ENCODE measurements at places on chromosomes 6 and 20. TPM values are rescaled to one million over a fixed set of nuclear protein-coding genes. Genes with fewer than 3 reads are reported as not detected.

SUMO4 gene
- total RNA-seq: 2.4 TPM

WFDC6 gene
- total RNA-seq: not detected

FBXO30 gene
- 92.9 TPM for total RNA-seq

GABRR2 gene
- total RNA-seq: under 0.01 TPM

- no peak for DNase-seq
Measured at GRCh38 chr6:163333701-163334663, 80.5 kb upstream of the QKI start.

DNA sequence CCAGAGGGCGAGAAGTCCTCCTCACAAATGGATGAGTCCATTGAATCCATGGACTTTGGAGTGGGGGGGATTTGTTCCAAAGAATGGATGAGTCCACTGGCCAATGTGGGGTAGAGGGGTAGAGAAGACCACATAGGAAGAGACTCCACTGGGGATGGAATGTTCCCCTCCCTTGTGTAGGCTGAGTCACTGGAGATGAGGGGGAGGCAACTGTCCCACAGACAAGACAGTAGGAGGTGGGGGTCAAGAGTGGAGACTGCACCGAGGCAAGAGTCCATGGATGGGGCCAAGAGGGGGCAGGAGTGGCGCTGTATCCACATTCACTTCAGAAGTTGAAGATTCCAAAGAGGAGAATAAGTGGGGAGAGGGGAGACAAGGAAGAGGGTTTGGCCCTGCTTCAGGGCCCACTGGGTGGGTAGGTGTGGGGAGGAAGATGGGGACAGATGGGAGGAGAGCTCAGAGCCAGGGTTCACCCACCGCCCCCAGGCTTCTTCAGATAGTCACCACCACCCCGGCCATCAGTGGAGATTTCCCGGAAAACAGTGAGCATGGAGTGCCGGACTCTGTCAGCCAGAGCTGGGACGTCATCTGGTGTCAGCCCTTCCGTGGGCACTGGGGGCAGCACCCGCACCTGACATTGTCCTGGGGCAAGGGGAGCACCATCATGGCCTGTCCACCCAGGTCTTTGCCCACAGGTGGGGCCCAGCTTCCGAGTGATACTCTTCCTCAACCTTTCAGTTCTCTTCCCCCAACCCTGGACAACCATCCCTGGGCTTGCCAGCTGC lies 4.6 kb downstream of the EGFL8 start:
- DNase-seq: no peak

DNA sequence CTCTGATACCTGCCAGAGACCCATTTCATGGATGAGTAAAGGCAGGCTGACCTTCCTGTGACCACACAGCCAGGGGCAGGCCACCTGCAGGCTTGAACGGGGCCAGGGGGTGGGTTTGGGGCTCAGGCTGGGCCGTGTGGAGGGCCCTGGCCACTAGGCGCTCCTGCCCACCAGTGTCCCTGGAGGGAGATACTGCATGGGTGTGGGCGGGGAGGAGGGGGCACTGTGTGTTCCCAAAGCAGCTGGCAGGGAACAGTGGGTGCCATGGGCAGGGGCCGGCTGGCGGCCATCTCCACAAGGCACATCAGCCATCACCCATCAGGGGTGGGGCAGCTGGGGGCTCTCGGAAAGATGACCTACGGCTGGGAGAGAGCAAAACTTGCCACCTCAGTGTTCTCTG lies 15.4 kb downstream of the SRC start:
- no peak for DNase-seq

- DNase-seq: no peak
Measured at GRCh38 chr6:34922177-34922663, 33.2 kb downstream of the ANKS1A start.

DNA sequence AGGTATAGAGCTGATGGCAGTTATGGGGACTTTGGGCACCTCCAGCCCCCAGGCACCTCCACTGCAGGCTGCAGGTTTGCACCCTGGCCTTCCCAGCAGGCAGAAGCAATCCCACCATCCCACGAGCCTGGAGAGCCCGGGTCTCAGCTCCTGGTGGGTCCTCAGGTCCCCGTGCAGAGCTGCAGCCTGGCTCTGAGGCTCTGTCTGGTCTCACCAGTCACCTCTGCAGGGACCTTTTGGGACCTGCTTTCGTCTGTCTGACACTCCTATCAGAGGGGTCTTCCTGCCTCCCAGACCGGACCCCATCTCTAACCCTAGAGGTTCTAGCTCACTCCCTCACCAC lies 41.9 kb downstream of the FGD2 start:
- no peak for DNase-seq

GRCh38 chr20:33127422-33128097 lies 40.4 kb upstream of the BPIFA2 start:
- DNase-seq: no peak

GRCh38 chr6:143349530-143349929 lies 101.0 kb downstream of the ADAT2 start:
- DNase-seq: no peak

DNA sequence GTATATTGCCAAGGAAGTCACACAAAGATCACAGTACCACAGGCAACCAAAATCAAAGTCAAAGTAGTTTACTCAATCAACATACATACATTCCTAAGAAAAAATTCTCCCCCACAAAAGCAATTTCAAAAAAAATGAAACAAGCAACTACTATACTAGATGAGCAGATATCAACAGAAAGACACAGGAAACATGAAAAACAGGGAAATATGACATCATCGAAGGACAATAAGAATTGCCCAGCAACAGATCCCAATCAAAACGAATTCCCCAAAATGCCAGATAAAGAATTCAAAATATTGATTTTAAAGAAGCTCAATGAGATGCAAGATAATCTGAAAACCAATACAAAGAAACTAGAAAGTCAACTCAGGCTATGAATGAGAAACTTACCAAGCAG lies 219.7 kb upstream of the TAB2 start:
- DNase-seq: no peak

DNA sequence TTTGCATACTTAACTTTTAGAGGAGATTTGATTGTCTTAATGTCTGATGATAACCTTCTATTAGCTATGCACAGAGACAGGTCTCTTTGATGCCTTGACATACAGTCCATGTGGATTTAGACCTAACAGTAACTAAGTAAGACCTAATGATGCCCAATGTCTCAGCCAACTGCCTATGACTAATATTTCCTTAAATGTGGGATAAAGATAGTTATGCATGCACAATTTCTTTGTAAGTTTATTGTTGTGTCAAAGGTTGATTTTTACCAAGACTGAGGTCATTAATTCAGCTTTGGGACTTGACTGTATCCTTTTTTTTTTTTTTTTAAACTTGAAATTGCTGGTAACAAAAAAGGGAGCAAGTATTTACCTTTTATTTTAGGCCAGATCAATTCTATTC lies 450.0 kb downstream of the HAO1 start:
- no peak for DNase-seq

- no peak for DNase-seq
Measured at GRCh38 chr20:1186367-1186991, 1.7 kb upstream of the TMEM74B start.

WFDC12 gene
- not detected for total RNA-seq

ECT2L gene
- 0.82 TPM for total RNA-seq

THBD gene
- 1.2 TPM for total RNA-seq

KIAA0408 gene
- total RNA-seq: 107 TPM

- DNase-seq: no peak
Measured at GRCh38 chr6:165181951-165182414, 127.4 kb downstream of the C6orf118 start.

ADGB gene
- total RNA-seq: under 0.01 TPM

GRCh38 chr6:34657307-34657978 lies 39.1 kb downstream of the ILRUN start:
- peak; percentile 20 for DNase-seq

DNA sequence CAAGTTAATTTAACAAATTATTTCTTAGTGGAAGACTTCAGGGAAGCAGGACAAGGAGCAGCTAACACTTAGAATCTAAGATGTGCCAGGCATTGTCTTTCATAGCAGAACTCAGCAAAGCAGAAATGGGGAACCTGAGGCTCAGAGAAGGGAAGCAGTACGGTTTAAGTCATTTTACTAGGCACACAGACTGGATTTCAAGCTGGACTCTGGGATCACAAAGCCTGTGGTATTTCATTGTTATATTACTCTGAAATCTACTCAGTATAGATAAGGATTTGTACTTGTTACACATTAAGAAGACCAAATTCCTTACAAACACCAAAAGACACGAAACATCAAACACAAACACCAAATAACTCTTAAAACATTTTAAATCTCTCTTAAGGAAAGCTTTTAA lies 199.6 kb downstream of the ISM1 start:
- no peak for DNase-seq

GRCh38 chr6:51459958-51460357 lies 627.5 kb downstream of the PKHD1 start:
- DNase-seq: no peak

DNA sequence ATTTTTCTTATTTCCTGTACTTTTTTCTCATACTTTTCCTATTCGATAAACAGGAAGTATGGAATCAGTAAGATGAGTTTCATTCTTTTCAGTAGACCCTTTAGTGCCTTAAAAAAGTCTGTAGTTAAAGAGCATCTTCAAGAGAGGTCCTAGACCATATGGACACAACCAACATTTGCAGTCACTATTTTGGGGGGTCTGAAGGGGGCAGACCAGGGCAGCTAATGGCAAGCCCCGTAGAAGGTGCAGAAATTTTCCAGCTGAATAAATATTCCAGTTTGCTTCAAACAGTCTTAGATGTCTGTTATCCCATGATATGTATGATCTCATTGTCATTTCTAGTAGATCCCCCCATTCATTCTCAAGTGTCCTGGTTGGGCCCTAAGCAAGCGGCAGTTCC lies 52.8 kb downstream of the MAP3K5 start:
- DNase-seq: no peak

DNA sequence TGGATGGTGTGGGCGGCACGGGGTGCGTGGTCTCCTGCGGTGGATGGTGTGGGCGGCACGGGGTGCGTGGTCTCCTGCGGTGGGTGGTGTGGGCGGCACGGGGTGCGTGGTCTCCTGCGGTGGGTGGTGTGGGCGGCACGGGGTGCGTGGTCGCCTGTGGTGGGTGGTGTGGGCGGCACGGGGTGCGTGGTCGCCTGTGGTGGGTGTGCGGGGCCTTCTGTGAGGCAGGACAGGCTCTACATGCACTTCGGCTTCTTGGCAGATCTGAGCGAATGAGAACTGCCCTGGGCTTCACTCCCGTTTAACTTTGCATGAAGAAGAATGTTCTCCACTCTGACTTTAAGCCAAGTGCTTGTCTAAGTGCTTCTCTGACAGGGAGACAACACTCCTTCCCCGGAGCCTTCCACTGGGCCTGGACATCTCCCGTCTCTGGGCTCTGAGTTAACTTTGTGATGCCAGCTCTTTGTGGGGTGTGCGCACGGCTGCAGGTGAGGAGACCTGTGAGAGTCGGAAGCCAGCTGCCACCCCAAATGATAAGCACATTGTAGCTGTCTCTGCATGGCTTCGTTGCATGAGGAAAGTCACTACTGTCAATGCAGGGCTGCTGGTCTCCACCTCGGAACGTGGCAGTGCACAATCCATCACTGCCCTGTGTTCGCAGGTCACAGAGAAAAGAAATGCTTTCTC lies 244.8 kb downstream of the DLL1 start:
- DNase-seq: no peak

DNA sequence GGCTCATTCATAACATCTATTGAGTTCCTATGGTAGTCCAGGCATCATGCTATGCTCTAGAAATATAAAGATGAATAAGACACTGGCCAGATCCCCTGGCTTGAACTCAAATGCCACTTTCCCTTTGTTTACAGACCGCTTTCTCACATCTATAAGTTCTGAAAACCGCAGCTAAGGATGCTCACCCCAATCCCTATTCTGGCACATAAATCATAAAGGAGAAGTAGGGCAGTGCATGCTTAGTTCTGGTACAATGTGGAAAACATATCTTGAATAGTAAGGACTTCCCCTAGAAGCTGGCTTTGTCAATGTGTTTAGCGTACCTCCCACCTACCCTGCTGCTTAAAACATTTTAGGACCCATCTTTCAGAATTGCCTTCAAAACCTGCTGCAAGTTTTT lies 26.4 kb downstream of the MRS2 start:
- DNase-seq: no peak

- no peak for DNase-seq
Measured at GRCh38 chr6:209432-210103, 82.7 kb upstream of the DUSP22 start.

FKBP1C gene
- 0.41 TPM for total RNA-seq

DNA sequence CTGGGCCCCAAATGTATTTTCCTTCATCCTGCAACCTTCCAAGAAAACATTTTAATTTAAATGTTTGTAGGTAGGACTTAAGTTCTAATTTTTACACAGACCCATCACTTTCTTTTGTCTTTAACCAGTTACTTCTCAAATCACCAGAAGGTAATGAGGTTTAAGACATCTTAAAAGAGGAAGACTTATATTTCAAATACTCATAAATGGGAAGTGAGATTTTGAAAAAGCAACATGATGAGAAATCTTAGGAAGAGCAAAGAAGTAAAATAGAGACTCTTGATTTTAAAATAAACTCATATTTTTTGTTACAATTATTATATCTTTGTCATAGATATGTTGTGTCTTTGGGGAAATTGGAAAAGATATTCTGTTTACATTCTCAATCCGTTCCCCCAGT lies 82.3 kb downstream of the SYNE1 start:
- no peak for DNase-seq

DNA sequence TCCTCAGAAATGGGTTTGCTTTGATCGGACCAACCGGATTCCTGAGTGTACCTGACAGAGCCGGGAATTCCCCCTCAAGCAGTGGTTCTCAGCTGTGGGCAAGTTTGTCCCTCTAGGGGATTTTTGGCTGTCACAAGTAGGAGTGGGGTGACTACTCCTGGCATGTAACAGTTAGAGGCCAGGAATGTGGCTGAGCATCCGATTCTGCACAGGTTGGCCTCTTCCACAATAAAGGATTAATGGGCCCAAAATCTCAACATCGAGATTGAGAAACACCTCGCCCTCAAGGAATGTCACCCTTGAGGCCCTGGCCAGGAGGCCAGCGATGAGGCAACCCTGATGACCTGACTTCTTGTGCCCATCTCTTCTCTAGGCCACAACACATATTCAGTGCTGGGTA lies 7.9 kb downstream of the AGPAT4 start:
- no peak for DNase-seq

DNA sequence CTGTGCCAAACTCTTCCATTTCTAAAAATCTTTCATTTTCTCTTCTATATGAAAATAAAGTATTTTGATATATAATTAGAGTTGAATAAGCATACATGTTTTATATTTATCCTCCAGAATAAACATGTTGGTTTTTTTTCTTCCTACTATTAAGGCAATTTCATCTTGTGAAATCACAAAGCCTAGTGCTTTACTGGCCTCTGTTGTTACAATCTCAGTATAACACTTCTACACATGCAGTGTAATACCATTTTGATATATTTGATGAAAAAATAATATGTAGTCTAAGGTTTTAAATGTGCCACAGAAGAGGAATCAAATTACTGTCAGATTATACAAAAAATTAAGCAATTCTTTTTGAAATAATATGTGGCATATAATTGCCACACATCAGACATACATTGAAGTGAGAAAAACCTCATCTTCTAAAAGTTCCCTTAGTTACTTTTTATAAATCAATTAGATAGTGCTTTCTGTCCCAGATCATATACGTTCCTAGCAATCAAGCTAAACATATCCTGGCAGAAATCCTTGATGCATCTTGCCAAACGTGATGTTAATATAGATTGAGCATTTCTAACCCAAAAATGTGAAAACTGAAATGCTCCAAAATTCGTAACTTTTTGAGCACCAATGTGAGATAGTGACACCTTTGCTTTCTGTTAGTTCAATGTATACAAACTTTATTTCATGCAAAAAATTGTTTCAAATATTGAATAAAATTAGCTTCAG lies 225.1 kb upstream of the MANEA start:
- no peak for DNase-seq

MACROD2 gene
- total RNA-seq: 47.7 TPM

GRCh38 chr6:115914098-115914497 lies 146.6 kb downstream of the FRK start:
- no peak for DNase-seq

UBE3D gene
- 24.9 TPM for total RNA-seq

All from frontal cortex (tissue), 4 donors.